ENCODE measurements at places on chromosomes 4 and X.

GRCh38 chrX:1444561-1445500, 7.9 kb downstream of the ASMTL start:
- DNase-seq: no peak

DNA sequence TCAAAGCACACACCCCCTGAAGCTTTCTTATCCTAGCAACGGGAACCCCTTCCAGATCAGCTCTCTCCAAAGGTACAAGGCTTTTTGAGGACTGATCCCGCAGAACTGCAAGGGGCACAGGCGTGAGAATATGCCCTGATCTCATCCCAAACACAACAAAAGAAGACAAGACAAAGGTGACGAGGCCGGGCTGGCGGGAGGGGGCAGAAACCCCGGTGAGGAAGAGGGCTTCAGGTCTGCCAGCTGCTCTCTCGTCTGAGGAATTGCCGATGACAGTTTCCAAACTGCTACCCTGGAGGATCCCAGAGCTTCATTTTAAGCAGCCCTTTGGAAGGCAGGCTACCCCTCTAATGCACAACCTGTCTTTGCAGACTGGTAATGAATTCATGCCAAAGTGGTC, 3.4 kb downstream of the HCFC1 start:
- no peak for DNase-seq

DNA sequence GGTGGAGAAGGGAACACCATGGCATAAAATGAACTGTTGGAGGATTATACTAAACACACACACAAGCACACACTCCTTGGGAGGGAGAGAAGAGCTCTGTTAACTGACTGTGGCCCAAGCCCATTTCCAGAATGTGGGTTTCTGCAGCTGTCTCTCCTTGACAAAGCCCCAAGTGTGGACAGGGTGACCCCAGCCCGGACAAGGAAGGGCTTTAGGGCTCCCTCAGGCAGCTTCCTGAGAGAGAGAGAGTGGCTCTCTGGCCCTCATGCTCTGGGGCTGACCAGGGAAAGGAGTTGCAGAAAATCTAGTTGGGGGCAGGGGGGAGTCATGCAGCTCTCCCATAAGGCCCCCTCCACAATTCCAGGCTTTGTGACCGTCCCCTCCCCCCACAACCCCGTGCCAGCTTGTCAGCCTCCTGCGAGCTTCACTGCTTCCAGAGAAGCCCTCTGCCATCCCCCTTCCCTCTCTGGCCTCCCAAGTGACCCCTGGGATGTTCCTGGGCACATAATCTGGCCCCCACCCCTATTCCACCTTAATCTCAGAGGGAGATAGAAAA, 590 bp downstream of the ARHGEF9 start:
- no peak for DNase-seq

DNA sequence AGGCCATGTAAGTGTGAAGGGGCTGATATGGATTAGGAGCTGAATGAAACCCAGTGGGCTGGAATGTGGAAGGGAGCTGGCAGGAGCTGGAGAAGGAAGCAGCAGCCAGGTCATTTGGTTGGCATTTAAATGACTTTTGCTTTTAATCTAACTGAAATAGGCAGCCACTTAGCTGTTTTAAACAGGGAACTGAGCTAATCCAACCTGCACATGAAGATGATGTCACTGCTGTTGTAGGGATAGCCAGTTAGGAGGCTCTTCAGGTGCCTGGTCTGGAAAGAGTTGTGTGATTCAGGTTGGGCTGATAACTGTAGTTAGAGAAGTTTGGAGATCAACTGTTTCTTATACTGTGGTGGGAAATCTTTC, 122.4 kb downstream of the PALLD start:
- DNase-seq: no peak

DNA sequence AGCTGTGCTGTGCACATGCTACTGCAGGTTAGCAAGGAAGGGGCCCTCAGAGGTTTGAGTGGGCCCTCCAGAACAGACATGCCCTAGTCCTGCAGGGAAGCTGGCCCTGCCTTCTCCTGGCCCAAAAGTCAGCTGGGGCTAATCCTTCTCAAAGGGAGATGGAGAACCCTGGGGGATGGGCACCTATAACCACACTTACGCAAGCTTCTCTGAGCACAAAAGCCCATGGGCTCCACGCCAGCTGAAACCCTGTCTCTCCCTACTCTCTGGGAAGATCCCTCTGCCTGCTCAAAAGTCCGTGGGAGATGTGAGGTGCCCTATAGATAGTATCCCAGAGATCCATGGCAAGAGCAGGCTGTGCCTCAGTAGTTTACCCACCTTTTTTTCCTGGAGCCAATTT, 58.9 kb upstream of the DKK2 start:
- DNase-seq: no peak

DNA sequence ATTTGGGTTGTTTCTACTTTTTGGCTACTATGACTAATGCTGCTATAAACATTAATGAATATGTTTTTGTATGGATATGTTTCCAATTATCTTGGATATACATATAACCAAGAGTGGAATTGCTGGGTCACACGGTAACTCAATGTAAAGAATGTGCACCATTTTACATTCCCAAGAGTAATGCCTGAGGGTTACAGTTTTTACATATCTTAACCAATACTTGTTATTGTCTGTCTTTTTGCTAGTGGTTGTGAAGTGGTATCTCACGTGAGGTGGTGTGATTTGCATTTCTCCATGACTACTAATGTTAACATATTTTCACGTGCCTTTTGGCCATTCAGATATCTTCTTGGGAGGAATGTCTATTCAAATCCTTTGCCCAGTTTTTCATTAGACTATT, 200.3 kb upstream of the MAB21L2 start:
- DNase-seq: no peak

DNA sequence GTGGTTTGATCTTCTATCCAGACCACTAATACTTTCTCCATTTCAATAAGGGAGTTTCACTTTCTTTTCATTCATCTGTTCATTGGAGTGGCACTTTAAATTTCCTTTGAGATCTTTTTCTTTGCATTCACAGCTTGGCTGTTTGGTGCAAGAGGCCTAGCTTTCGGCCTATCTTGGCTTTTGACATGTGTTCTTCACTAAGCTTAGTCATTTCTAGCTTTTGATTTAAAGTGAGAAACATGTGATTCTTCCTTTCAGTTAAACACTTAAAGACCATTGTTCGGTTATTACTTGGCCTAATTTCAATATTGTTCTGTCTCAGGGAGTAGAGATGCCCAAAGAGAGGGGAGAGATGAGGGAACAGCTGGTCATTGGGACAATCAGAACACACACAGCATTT, 24.3 kb downstream of the CXCL13 start:
- DNase-seq: no peak

DNA sequence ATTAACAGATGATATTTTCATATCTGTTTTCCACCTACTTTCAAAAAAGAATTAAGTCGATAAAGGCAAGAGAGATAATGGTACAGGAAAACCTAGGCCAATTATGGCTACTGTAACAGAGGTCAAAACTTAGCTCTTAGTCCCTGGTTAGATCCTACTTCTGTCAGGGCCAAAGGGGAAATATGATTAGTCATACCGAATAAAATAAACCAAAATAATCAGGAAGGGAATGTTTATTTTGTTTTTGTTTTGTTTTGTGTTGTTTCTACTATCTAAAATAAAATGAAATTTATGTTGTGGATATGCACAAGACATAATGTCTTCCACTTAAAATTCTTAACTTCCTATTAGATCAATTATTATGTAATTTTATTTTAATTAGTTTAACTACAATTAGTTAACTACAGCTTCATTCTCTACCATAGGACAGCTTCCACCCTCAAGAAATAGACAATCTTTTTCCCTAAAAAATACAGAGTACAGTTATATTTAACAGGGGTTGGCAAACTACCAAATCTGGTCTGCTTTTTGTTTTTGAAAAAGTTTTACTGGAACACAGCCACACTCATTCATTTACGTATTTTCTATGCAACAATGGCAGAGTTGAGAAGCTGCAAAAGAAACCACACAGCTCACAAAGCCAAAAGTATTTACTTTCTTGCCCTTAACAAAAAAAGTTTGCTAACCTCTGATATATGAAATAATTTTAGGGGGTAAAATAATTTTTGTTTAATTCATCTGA, 25.4 kb downstream of the TMEM47 start:
- DNase-seq: no peak

- no peak for DNase-seq
Measured at GRCh38 chrX:21699136-21699535, 41.0 kb upstream of the KLHL34 start.

- DNase-seq: no peak
Measured at GRCh38 chr4:36133086-36133485, 111.2 kb downstream of the ARAP2 start.

DNA sequence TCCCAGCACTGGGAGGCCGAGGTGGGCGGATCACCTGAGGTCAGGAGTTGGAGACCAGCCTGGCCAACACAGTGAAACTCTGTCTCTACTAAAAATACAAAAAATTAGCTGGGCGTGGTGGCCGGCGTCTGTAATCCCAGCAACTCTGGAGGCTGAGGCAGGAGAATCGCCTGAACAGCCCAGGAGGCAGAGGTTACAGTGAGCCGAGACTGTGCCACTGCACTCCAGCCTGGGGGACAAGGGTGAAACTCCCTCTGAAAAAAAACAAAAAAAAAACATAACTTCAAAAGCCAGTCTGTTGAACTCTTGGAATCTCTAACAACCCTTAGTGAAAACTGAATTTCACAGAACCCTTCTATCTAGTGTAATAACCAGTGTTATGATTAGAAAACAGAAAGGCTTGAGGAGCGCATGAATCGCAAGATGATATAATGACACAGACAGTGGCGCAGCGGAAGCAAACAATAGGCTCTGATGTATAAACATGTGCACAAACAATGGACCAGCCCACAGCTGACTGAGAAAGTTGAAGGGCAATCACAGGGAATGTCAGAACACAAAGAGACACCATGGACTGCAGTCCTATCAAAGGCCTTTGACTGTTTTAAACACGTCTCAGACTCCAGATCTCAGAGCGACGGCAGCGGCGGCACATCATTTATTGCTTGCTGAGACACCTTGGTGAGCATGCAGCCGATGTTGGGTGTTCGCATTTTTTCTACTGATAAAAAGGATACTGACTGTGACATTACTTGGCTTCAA, 81.6 kb downstream of the NSUN7 start:
- no peak for DNase-seq

- DNase-seq: peak; percentile 38
Measured at GRCh38 chrX:141176586-141177451, at the start of gene LDOC1. Gene LDOC1, minus strand, starts transcription at chrX:141177129. Its CDS starts 108 bp downstream, at chrX:141177021.

- DNase-seq: no peak
Measured at GRCh38 chr4:82496349-82496748, 65.4 kb downstream of the TMEM150C start.

- DNase-seq: no peak
Measured at GRCh38 chr4:98728871-98729270, 70.5 kb upstream of the TSPAN5 start.

DNA sequence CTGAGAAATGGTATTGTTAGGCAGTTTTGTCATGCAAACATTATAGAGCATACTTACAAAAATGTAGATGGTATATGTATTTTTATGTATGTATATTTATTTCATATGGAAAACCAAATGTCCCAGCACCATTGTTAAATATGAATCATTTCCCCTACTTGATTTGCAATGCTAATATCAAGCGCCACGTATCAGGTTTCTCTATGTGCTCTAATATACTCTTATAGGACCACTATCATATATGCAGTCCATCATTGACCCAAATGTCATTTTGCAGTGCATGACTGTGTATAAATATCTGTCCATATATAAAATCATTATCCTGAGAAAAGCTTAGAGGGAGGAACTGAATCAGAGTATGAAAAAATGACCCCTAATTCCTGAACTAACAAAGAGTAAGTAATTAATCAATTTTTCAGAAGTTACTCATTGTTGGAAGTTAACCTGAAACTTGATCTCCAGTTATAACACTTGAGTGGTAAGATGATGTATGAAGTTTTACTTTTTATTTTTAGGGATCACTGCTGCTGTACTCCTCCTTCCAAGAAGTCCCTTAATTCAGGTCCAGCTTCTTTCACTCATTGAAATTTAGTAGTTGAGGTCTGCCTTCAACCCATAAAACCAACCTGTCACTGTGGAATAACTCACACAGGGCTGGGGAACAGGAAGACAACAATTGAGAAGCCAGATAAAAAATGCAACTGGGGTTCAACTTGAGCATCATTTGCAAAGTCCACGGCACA, 134.8 kb upstream of the LDB2 start:
- DNase-seq: no peak

DNA sequence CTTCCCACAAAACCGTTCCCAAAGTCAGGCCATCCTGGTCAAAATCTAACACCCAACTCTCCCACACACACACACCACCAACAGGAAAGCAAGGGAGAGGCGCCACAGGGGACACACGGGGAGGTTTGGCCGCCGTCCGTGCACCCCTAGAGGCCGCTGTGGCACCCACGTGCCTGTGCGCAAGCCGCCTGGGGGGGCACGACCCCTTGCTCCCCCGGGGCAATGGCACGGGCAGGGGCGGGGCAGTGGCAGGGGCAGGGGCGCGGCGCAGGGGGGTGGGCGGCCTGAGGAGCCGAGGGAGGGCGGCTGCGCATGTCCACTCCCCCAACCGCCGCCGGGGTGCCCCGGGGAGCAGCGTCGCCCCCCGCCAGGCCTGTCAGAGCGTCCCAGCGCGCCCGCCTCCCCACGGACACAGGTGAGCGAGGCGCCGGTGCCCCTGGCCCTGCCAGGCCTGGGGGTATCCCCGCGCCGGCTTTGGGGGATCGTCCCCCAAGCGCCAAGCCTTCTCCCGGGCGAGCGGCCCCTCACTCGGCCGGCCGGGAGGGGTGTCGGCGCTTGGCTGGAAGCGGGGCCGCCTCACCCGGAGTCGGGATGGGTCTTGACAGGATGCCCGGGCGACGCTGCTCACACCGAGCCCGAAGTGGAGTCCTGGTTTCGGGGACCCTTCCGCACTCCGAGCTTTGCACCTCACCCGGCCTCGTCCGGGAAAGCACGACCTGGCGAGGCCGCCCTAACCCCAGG, at the start of gene ERAS:
TSS of gene ERAS (plus strand) at position 379 of the 741 bp plus-strand sequence. CDS start 2,611 bp downstream, outside the sequence.
- DNase-seq: no peak

DNA sequence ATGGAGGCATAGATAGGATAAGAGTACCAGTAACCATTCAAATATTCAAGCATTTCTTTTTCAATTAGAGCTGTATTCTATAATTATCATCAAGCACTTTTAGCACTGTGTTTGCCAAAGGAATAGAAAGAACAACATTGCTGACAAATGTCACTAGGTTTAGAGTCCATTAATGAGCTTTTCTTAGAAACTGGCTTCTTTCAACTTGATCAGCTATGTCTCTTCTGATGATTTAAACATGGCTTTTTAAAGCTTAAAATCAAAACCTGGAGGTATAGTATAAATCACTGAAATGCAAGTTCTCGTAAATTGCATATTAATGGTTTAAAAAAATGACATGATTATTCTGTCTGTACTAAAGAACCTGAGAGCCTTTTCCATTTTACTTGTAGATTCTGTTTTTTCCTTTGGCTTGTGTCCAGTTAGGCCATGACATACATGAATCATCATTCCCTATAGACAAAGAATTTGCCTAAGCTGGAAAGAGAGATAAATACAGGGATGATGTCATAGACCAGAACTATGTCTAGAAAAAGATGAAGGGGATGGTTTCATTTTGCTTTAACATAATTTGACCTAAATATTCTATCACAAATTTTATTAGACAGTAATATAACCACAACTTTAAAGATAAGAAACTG, 340.1 kb upstream of the CTSO start:
- DNase-seq: no peak

- no peak for DNase-seq
Measured at GRCh38 chrX:53133400-53133799, 39.5 kb downstream of the KANTR start.

- no peak for DNase-seq
Measured at GRCh38 chrX:614136-614535, 16.5 kb upstream of the SHOX start.

GRCh38 chr4:123817025-123817688, 420.6 kb downstream of the SPRY1 start:
- no peak for DNase-seq

GRCh38 chr4:87078987-87079486, 141.4 kb downstream of the KLHL8 start:
- no peak for DNase-seq

Measured in effector CD8-positive, alpha-beta T cell (primary cell).